Adrenal gland (tissue), 19 donors: ENCODE measurements at places on chromosomes 16 and 17. TPM values are rescaled to one million over a fixed set of nuclear protein-coding genes. Genes with fewer than 3 reads are reported as not detected.

DNA sequence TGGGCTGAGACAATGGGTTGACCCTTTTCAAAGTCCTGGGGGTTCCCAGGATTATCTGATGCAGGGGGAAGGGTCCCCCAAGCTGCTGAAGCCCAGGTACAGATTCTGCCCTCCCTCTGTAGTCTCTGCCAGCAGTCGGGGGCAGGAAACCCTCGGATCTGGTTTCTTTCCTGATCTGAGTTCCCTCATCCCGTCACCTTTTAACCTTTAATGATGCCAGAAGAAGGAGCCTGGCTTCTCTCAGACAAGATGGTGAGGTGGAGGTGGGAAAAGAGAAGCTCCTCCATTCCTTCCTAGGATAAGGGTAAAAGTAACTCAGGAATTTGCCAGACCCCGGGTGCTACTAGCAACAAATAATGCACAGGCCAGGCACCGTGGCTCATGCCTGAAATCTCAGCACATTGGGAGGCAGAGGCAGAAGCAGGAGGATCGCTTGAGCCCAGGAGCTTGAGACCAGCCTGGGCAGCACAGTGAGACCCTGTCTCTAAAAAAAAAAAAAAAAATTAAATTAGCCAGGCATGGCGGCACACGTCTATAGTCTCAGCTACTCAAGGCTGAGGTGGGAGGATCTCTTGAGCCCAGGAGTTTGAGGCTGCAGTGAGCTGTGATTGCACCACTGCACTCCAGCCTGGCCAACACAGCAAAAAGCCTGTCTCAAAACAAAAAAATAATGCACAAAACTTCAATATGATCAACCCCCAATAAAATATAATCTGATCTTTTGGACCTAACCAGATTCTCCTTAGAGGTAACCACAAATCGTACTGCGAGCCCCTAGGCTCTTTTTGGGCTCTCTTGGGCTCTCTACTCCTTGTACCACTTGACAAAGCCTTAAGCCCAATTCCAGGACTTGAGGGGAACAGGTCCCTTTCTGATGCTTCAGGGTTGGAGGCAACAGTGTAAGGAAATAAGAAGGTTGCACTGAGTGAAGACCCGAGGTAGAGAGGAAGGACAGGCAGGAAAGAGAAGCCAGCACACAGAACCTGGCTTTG lies 5.7 kb downstream of the CDC42EP4 start:
- DNase-seq: no peak

- DNase-seq: no peak
Measured at GRCh38 chr16:48451323-48451722, 66.1 kb upstream of the SIAH1 start.

- DNase-seq: no peak
Measured at GRCh38 chr17:2735896-2736295, 13.6 kb downstream of the CCDC92B start.

DNA sequence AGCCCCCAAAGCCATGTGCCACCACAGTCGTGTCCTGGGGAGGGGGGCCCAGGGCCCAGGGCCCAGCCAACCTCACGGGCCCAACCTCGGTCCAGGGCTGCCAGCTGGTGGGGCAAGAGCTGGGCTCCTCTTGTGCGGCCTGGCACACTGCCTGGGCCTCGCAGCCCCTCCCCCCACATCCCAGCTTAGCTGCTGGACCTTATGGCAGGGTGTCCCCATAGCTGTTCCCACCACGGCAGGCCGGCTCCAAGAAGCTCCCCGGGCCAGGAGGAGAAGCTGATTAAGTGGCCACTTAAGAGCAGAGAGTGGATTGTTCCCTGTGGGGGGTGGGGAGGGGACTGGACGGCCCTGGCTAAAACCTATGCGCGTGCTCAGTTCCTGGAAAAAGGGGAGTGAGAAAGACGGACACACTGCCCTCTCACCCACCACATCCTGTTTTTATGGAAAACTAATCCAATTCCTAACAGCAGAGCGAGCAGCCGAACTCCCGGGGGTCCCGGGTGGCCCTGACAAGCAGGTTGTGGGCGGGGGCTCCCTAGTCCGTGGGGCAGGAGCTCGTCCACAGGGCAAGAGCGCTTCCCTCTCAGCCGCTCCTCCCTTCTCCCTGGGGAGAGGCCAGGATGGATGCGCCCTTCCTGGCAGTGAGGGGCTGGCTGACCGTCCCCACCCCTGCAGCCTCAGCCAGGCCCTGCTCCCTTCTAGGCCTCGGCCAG lies 16.8 kb downstream of the PIEZO1 start:
- DNase-seq: no peak

Gene KRTAP9-8
- not detected for polyA plus RNA-seq

- no peak for DNase-seq
Measured at GRCh38 chr16:82631701-82632685, 5.2 kb downstream of the CDH13 start.

Gene BAHCC1
- 68.0 TPM for polyA plus RNA-seq

- DNase-seq: peak; percentile 98
Measured at GRCh38 chr17:17151962-17152361, 54.2 kb downstream of the PLD6 start.

GRCh38 chr16:20886320-20886719 lies 13.8 kb downstream of the DCUN1D3 start:
- DNase-seq: no peak

Gene KPNB1
- 339 TPM for polyA plus RNA-seq

Gene TRIM72
- polyA plus RNA-seq: 0.08 TPM

GRCh38 chr17:55420067-55420775 lies 1.4 kb downstream of the MMD start:
- DNase-seq: no peak

GRCh38 chr17:83030432-83030831 lies 49.0 kb upstream of the METRNL start:
- no peak for DNase-seq

- DNase-seq: no peak
Measured at GRCh38 chr16:12268606-12269005, 292.1 kb downstream of the SNX29 start.

DNA sequence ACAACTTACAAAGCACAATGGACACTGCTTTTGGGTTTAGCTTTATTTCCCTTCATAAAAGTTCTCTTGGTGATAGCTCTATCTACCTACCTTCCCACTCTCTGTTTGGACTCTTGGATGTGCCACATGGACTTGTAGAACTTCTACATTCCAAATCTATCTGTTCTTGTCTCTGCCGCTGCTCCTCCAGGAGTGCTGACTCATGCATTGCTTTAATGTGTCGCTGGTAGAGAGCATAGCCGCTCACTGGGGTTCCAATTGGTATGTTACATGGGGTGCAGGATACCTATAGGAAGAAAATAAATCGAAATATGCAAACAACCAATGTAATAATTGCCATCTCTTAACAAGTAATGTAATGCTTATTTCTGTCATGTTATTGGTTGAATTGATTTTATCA lies 92.1 kb downstream of the TTC19 start:
- DNase-seq: no peak

DNA sequence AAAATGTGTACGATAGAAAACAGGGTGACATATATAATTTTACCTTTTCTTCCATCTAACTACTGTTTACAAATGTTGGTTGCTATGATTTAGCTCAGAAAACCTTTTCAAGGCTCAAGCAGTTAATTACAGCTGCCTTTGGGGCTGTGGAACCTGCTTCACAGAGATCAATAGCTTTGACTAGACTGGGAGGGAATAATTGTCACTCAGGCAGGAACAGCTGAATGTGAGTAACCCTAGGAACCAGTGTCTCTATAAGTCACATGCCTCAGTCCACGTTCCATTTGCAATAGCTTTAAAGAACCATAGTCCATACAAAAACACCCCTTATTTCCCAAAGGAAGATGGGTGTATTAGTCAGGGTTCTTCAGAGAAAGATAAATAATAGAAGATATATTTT lies 306.8 kb upstream of the ERCC4 start:
- DNase-seq: no peak

Gene CSH2
- polyA plus RNA-seq: not detected

- DNase-seq: no peak
Measured at GRCh38 chr16:4523686-4524085, 14.9 kb downstream of the CDIP1 start.

Gene CES3
- polyA plus RNA-seq: 0.48 TPM

- DNase-seq: no peak
Measured at GRCh38 chr16:72109966-72110530, 16.4 kb downstream of the DHX38 start.

- no peak for DNase-seq
Measured at GRCh38 chr16:80063713-80064069, 463.2 kb upstream of the MAF start.

GRCh38 chr17:56441308-56441707 lies 152.2 kb upstream of the NOG start:
- DNase-seq: no peak

GRCh38 chr16:86984991-86985647 lies 332.1 kb downstream of the C16orf95 start:
- DNase-seq: no peak

- DNase-seq: no peak
Measured at GRCh38 chr16:64469906-64470702, 651.8 kb downstream of the CDH11 start.

GRCh38 chr17:77837917-77838316 lies 120.6 kb upstream of the TNRC6C start:
- no peak for DNase-seq

DNA sequence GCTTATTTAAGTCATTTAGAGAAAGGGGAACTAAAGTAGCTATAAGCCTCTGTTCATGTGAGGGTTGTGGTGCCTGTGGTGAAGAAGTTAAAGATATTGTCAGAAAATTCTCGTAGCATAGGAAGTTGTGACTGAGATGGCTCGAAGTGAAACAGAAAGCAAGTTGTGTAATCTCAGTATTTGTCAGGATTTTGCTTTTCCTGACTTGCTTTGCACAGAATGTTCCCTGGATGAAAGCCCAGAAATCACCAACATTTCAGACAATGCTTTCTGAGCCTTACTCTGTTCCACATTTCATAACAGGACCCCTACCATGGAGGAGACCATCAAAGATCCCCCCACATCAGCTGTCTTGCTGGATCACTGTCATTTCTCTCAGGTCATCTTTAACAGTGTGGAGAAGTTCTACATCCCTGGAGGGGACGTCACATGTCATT lies 10.6 kb downstream of the CALCOCO2 start:
- DNase-seq: peak; percentile 58

DNA sequence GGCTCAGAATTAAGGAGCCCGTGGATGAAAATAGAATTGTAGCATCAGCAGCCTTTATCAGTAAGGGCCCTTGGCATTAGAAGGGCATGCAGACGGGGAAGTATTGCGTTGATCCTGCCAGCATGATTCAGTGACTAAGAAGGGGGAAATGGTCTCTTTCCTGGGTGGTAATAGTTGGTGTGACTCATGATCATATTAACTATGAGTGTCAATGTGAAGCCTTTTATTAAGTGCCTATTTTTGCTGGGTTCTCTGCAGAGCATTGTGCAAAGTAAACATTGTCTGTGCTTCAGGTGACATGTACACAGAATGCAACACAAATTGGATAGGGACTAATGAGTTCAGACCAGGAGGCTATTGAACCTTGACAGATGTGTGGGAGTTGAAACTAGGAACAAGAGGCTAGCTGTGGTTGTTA lies 24.5 kb downstream of the RCVRN start:
- no peak for DNase-seq

DNA sequence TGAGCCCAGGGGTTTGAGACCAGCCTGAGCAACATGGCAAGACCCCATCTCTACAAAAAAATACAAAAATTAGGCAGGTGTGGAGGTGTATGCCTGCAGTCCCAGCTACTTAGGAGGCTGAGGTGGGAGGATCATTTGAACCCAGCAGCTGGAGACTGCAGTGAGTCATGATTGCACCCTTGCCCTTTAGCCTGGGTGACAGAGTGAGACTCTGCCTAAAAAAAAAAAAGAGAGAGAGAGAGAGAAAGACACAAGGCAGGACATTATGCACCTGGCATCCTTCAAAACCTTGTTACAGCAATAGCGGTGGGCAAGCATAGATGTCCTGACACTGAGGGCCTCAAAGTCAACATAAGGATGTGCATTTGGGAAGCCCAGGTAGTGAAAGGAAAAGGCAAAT lies 19.9 kb upstream of the SIAH1 start:
- DNase-seq: no peak

DNA sequence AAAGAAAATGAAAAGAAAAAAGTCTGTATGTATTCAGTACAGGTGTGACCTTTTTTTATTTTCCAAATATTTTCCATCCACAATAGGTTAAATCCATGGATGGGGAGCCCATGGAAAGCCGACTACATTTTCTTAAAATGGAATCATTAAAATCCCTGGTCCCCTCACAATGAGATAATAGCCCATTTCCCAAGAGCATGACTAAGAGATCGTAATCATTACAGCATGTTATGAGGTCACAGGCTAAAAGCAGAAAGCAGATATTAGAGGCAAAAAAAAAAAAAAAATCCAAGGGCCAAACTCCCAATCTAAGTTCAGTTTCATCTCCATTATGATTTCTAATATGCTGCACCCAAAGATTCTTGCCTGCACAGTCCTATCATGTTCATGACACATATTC lies 44.7 kb downstream of the CYTH1 start:
- no peak for DNase-seq

- DNase-seq: no peak
Measured at GRCh38 chr17:41133880-41134735, 6.2 kb downstream of the KRTAP4-6 start.

DNA sequence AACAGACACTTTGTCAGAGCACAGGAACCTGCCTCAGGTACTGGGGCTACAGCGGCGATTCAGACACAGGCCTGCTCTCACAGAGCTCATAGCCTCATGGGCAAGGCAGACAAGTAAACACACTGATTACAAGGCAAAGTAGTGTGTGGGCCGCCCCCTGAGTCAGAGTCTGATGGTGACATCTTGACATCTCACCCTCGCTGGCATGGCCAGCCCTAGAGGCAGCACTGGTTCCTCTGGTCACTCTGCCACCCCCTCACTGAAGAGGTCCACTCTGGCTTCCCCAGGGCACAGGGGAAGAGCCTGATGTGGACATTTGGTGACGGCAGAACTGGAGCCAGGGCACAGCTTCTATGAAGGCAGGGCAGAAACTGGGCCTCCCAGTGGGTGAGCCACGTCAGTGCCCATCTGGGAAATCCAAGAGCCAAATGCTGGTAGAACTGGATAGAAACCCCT lies 32.9 kb upstream of the TOB1 start:
- DNase-seq: no peak

Gene HBA2
- 51.7 TPM for polyA plus RNA-seq
